Thoracic aorta (tissue), 2 donors: ENCODE measurements at places on chromosomes 5 and 9.

- peak overlapping the region; percentile 61 for H3K4me3 ChIP-seq
- H3K27ac ChIP-seq = peak overlapping the region; percentile 89
Measured at GRCh38 chr9:95057101-95057500, 260.4 kb downstream of the FANCC start.

DNA sequence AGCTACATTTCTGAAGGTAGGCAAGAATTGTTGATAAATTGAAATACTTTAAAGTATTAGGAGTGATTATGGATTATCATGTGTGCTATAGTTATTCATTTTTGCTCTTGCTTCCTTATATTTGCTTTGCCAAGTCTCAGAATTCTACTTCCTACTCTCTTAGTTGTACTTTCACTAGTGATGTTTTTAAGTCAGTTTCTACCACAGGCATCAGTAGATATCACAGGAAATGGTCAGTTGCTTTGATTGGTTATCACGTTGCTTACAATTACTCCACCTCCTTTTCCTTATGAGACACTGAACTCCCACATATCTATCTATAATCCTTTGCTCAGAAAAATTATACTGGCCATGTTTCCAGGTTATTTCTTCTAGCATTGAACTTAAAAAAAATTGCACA lies 472.8 kb downstream of the DMRTA1 start:
- no peaks in the 10 kb centered on the region for H3K4me1 ChIP-seq
- no peaks in the 10 kb centered on the region for H3K27me3 ChIP-seq
- H3K4me3 ChIP-seq = no peak overlapping the region

- no peak overlapping the region for H3K27ac ChIP-seq
- no peak for DNase-seq
- no peaks in the 10 kb centered on the region for H3K36me3 ChIP-seq
- H3K4me1 ChIP-seq = no peaks in the 10 kb centered on the region
Measured at GRCh38 chr5:171542525-171543140, 123.2 kb downstream of the FGF18 start.

GRCh38 chr5:33891788-33892619 lies at the start of gene ADAMTS12:
TSS of gene ADAMTS12 (minus strand) at chr5:33891990. CDS start at chr5:33891856, 134 bp downstream.
- peak within 1 kb of the TSS; percentile 33 for H3K27ac ChIP-seq
- H3K4me1 ChIP-seq = peaks cover 44% of the 10 kb centered on the region
- DNase-seq = no peak
- no peaks in the 10 kb centered on the region for H3K36me3 ChIP-seq
- peak within 1 kb of the TSS; percentile 70 for H3K4me3 ChIP-seq

DNA sequence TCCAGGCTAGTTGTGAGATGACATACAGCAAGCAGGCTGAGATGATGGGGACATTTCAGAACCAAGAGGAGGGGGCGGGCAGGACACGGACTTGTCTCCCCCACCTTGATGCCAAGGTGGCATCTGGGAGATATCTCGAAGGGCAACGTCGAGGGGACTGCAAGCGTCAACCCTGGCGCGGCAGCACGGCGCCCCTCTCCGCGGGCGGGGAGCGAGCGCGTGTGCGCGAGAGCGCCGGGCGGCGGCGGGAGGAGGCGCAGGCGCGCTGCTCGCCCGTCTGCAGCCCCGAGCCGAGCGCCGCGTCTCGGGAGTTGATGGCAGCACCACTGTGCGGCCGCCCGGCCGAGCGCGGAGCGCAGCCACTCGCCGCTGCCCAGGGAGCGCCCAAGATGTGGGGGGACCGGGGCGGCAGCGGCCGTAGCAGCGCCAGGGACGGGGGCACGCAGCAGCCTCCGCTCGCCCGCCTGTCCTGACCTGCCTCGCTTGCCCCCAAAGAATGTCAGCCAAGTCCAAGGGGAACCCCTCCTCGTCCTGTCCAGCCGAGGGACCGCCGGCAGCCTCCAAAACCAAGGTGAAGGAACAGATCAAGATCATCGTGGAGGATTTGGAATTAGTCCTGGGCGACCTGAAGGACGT lies at the start of gene PRR16:
PRR16 (plus strand) TSS at position 310 of the 636 bp plus-strand sequence.
- no peak for DNase-seq
- H3K4me3 ChIP-seq = peak within 1 kb of the TSS; percentile 93
- no peaks in the 10 kb centered on the region for H3K36me3 ChIP-seq

- no peaks in the 10 kb centered on the region for H3K4me1 ChIP-seq
- H3K27me3 ChIP-seq = no peaks in the 10 kb centered on the region
- H3K27ac ChIP-seq = no peak overlapping the region
- H3K36me3 ChIP-seq = no peaks in the 10 kb centered on the region
- H3K4me3 ChIP-seq = no peak overlapping the region
Measured at GRCh38 chr5:2217219-2217618, 334.5 kb upstream of the IRX4 start.

GRCh38 chr9:73548201-73548600 lies 396.5 kb downstream of the ANXA1 start:
- no peak overlapping the region for H3K4me3 ChIP-seq
- DNase-seq = no peak
- no peak overlapping the region for H3K27ac ChIP-seq
- H3K4me1 ChIP-seq = no peaks in the 10 kb centered on the region
- no peaks in the 10 kb centered on the region for H3K36me3 ChIP-seq
- no peaks in the 10 kb centered on the region for H3K27me3 ChIP-seq

GRCh38 chr5:127590156-127590722 lies 58.6 kb upstream of the CTXN3 start:
- no peak for DNase-seq
- H3K4me3 ChIP-seq = no peak overlapping the region
- no peak overlapping the region for H3K27ac ChIP-seq

GRCh38 chr9:133669182-133669801 lies 33.1 kb downstream of the DBH start:
- H3K4me3 ChIP-seq = no peak overlapping the region
- no peak overlapping the region for H3K27ac ChIP-seq
- H3K27me3 ChIP-seq = no peaks in the 10 kb centered on the region

GRCh38 chr5:56094579-56095361 lies 100.0 kb upstream of the IL6ST start:
- peaks cover 14% of the 10 kb centered on the region for H3K4me1 ChIP-seq
- DNase-seq = no peak
- no peaks in the 10 kb centered on the region for H3K27me3 ChIP-seq
- no peak overlapping the region for H3K4me3 ChIP-seq

DNA sequence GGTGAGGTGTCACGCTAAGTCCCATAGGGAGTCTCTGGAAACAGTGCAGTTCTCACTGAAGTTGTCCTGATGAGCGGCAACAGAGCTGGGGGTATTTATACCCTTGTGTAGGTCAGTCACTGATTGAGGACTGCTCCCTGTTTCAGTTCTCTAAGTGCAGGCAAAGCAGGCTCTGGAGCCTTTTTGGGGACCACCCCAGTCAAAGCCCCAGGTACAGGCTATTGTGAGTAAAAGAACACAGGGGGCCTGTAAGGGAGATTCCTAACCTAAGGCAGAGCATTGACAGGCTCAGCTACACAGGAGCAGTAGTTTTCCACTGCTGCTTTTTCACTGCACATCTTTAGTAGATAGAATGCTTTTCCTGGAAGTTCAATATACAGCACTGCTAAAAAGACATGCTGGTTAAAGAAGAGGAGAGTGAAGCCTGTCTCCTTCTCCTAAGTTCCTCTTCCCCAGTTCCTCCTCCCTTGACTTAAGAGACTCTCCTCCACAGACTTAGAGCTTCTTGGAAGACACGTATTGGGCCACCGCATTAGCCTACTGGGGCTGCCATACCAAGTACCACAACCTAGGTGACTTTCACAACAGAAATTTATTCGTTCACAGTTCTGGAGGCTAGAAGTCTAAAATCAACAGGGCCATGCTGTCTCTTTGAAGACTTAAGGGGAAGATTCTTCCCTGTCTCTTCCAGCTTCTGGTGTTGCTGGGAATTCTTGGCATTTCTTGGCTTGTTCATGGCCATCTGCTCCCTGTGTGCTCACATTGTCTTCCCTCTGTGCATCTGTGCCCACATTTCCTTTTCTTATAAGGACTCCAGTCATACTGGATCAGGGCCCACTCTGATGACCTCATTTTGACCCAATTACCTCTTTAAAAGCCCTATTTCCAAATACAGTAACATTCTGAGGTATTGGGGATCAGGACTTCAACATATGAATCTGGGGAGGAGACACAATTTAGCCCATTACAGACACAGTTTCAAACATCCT lies 221.0 kb downstream of the ESM1 start:
- no peak for DNase-seq
- no peaks in the 10 kb centered on the region for H3K27me3 ChIP-seq
- no peak overlapping the region for H3K4me3 ChIP-seq

- H3K4me1 ChIP-seq = peaks cover 11% of the 10 kb centered on the region
- H3K27ac ChIP-seq = peak overlapping the region; percentile 19
- no peak for DNase-seq
- no peaks in the 10 kb centered on the region for H3K27me3 ChIP-seq
Measured at GRCh38 chr9:35736201-35736633, 3.8 kb downstream of the CREB3 start.

DNA sequence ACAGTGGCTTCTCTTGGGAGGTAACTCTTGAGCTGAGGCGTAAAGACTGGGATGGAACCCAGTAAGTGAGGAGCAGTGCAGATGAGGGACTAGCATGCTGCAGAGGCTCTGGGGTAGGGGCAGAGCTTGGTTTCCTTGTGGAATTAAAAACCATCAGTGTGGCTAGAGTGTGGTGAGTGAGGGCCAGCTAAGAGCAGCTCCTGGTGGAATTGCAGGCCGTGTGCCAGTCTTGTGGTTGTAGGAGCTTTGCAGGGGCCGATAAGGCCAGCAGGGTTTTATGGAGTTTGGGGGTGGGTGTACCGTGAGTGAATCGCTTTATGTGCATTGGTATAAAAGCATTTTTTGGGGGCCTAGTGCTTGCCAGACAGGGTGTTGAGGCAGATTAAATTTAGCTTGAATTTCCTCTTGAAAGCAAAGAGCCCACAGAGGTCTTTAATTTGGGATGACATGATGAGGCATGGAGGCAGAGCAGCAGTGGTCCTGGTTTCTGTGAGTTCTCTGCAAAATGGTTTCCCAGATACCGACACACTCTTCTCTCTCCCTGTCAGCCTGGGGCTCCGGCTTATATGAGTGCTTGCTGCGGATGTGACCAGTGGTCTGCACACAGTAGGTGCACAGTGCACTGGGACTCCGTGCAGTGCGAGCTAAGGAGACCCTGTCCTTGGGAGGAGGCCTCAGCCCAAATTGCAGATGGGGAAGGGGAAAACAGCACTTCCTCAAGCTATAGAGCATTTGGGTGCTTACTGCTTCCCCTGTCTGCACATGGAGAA lies 176.4 kb upstream of the PITX1 start:
- H3K4me1 ChIP-seq = peaks cover 22% of the 10 kb centered on the region
- no peaks in the 10 kb centered on the region for H3K27me3 ChIP-seq

- H3K27ac ChIP-seq = no peak overlapping the region
- DNase-seq = no peak
- no peaks in the 10 kb centered on the region for H3K27me3 ChIP-seq
- no peaks in the 10 kb centered on the region for H3K36me3 ChIP-seq
- no peak overlapping the region for H3K4me3 ChIP-seq
Measured at GRCh38 chr5:168710706-168711105, 131.5 kb upstream of the PANK3 start.

DNA sequence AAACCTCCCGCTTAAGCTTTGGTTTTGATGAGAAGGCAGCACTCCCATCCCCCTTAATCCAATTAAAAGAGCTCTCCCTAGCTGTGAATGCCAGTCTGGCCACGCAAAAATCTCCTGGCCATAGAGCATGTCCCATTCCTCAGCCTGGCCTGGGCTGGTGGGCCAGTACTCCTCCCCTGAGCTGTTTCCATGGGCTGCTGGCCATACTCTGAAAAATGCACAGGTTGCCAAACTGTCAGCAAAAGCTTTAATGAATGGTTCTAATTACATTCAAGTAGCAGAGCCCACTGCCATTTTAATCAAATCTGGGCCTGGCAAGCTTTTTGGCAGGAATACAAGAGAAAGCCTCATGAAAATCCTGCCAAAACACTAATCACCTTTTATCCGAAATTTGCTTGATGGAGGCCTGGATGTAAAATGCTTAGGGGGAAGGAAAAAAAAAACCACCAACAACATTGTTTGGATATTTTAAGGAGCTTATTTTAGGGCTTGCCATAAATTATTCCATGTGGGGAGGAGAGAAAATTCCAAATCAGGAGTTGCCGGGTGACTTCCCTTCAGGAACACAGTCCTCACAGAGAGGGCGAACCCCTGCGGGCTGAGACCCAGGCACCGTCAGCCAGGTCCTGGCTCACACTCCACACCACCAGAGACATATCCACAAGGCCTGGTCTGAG lies 243.3 kb downstream of the SEC61B start:
- H3K36me3 ChIP-seq = no peaks in the 10 kb centered on the region
- H3K27ac ChIP-seq = peak overlapping the region; percentile 57
- DNase-seq = no peak

GRCh38 chr5:126129431-126129830 lies 293.8 kb upstream of the GRAMD2B start:
- peaks cover 11% of the 10 kb centered on the region for H3K4me1 ChIP-seq
- H3K27ac ChIP-seq = no peak overlapping the region
- no peaks in the 10 kb centered on the region for H3K27me3 ChIP-seq
- DNase-seq = no peak

- H3K27ac ChIP-seq = peak within 1 kb of the TSS; percentile 81
- DNase-seq = peak; percentile 28
- no peaks in the 10 kb centered on the region for H3K4me1 ChIP-seq
- H3K4me3 ChIP-seq = peak within 1 kb of the TSS; percentile 88
- H3K36me3 ChIP-seq = no peaks in the 10 kb centered on the region
Measured at GRCh38 chr5:147509710-147510651, at the start of gene DPYSL3. TSS of gene DPYSL3 (minus strand) at chr5:147510068. CDS start at chr5:147509858, 210 bp downstream.

GRCh38 chr5:56759521-56760216 lies 55.7 kb upstream of the MAP3K1 start:
- no peak overlapping the region for H3K4me3 ChIP-seq
- DNase-seq = no peak
- H3K36me3 ChIP-seq = no peaks in the 10 kb centered on the region

DNA sequence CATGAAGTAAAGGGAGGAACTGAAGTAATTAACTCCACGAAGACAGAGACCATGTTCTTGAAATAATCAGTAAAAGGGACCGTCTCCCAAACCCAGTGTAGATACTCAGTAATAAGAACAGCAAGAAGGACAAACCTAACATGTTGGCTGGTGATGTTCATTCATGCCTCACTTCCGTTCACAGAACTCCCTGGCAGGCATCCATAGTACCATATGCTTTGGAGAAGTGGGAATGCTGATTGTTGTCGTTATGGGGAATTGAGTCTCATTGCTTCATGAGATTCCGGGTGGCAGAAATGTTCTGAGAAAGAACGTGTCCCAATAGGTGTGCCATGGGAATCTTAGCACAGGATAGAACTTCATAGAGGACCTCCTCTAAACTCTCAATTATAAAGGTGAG lies 452.3 kb downstream of the ZSWIM6 start:
- H3K4me1 ChIP-seq = no peaks in the 10 kb centered on the region
- no peaks in the 10 kb centered on the region for H3K36me3 ChIP-seq
- no peak for DNase-seq
- H3K27ac ChIP-seq = no peak overlapping the region

- peaks cover 23% of the 10 kb centered on the region for H3K36me3 ChIP-seq
- no peaks in the 10 kb centered on the region for H3K27me3 ChIP-seq
- H3K27ac ChIP-seq = no peak overlapping the region
- no peaks in the 10 kb centered on the region for H3K4me1 ChIP-seq
- no peak overlapping the region for H3K4me3 ChIP-seq
Measured at GRCh38 chr5:14356305-14356704, 213.2 kb downstream of the TRIO start.

GRCh38 chr9:33178972-33179697 lies 12.0 kb upstream of the B4GALT1 start:
- peaks cover 30% of the 10 kb centered on the region for H3K4me1 ChIP-seq
- no peaks in the 10 kb centered on the region for H3K36me3 ChIP-seq
- no peak for DNase-seq
- no peak overlapping the region for H3K27ac ChIP-seq
- no peak overlapping the region for H3K4me3 ChIP-seq

- DNase-seq = no peak
- H3K4me1 ChIP-seq = no peaks in the 10 kb centered on the region
- H3K4me3 ChIP-seq = no peak overlapping the region
- no peaks in the 10 kb centered on the region for H3K27me3 ChIP-seq
- no peak overlapping the region for H3K27ac ChIP-seq
- H3K36me3 ChIP-seq = no peaks in the 10 kb centered on the region
Measured at GRCh38 chr5:147855774-147856069, 22.8 kb upstream of the SCGB3A2 start.
